ENCODE measurements at places on chromosomes 1 and 21. TPM values are rescaled to one million over a fixed set of nuclear protein-coding genes. Genes with fewer than 3 reads are reported as not detected.

The MEX3A gene
- total RNA-seq: 5.8 TPM

The TSPAN2 gene
- total RNA-seq: 8.9 TPM

The PDC gene
- not detected for total RNA-seq

The KCNQ4 gene
- total RNA-seq: 1.3 TPM

DNA sequence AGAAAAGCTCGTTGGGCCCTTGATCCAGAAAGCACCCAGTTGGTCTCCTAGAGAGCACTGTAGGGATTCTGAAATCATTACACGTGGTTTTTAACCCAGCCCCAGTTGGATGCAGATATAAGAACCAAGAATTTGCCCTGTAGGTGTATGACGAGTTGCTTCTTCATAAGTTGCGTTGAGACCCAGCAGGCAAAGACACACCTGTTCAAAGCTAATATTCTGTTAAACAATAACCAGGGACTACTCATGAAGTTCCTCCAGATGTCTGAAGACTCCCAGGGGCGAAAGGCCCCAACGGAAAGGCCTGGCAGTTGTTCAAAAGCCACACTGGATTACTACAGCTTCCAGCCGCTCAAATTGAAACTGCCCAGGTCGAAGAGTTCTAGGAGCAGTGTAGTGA is 88.6 kb upstream of the HNRNPU start:
- no peaks in the 10 kb centered on the region for H3K4me1 ChIP-seq
- DNase-seq: no peak
- H3K36me3 ChIP-seq: no peaks in the 10 kb centered on the region
- H3K4me3 ChIP-seq: no peak overlapping the region
- no peaks in the 10 kb centered on the region for H3K27me3 ChIP-seq
- no peak overlapping the region for H3K27ac ChIP-seq

DNA sequence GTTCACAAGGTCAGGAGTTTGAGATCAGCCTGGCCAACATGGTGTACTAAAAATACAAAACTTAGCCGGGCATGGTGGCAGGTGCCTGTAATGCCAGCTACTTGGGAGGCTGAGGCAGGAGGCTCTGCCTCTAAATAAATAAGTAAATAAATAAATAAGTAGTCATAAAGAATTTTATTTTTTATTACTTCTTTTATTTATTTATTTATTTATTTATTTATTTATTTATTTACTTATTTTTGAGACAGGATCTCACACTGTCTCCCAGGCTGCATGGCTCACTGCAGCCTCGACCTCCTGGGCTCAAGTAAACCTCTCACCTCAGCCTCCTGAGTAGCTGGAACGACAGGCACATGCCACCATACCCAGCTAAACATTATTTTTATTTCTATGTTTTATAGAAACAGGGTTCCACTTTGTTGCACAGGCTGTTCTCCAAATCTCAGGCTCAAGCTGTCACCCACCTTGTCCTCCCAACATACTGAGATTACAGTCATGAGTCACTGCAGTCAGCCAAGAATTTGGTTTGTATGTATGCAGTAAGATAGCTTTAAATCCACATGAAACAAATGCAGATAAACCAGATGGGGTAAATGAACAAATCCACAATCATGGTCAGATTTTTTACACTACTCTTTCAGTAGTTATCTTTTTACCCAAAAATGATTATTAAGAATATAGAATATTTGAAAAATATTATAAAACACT is 523.3 kb upstream of the RGS18 start:
- no peak overlapping the region for H3K4me3 ChIP-seq
- no peaks in the 10 kb centered on the region for H3K27me3 ChIP-seq
- no peak overlapping the region for H3K27ac ChIP-seq
- H3K36me3 ChIP-seq: no peaks in the 10 kb centered on the region
- no peaks in the 10 kb centered on the region for H3K4me1 ChIP-seq

GRCh38 chr1:68081775-68082283 is 31.4 kb upstream of the DIRAS3 start:
- no peaks in the 10 kb centered on the region for H3K4me1 ChIP-seq
- no peaks in the 10 kb centered on the region for H3K36me3 ChIP-seq
- no peak overlapping the region for H3K4me3 ChIP-seq

GRCh38 chr21:38796424-38796823 is 9.3 kb upstream of the ETS2 start:
- H3K27me3 ChIP-seq: no peaks in the 10 kb centered on the region
- DNase-seq: no peak
- no peaks in the 10 kb centered on the region for H3K4me1 ChIP-seq
- no peaks in the 10 kb centered on the region for H3K36me3 ChIP-seq
- no peak overlapping the region for H3K4me3 ChIP-seq

DNA sequence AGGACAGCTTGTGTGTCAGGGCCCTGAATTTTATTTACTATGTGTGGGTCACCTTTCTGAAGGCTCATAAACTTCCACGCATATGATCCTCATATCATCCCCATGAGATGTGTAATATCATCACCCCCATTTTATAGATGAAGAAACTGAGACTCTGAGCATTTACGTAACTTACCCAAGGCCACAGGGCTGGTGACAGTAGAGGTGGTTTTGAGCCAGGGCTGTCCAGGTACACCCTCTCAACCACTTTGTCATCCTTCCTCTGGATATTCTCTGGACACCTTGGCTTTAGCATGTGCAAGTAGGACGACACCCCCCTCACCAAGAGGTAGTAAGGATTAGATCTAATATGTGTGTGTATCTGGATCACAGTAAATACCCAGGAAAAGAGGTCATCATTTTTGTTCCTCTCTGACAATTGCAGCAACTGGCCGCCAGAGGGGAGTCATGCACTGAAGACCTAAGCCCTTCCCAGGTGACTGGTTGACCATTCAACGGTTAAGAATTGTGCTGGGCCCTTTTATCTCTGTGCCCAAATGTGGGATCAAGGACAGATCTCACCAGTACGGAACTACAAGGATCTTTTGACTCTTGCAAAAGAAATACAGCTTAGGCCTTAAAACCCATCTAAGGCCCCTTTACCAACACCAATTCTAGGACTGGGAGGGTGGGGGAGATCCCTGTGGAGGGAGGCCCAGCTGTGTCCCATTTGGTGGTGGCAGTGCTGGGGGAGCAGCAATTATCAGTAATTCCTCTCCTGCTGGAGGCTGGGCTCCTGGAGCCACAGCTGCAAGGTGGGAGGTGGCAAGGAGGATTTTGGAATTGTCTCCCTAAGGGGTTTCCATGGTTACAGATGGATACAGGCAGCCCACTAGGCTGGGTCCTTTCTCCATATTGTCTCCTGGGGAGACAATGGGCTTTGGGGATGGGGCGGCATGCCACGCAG is 13.7 kb upstream of the E2F2 start:
- H3K27ac ChIP-seq: no peak overlapping the region
- H3K27me3 ChIP-seq: no peaks in the 10 kb centered on the region
- peaks cover 18% of the 10 kb centered on the region for H3K4me1 ChIP-seq
- no peak for DNase-seq
- H3K36me3 ChIP-seq: no peaks in the 10 kb centered on the region
- no peak overlapping the region for H3K4me3 ChIP-seq

GRCh38 chr21:33801424-33802405 is 113.9 kb downstream of the ATP5PO start:
- no peaks in the 10 kb centered on the region for H3K27me3 ChIP-seq
- H3K4me3 ChIP-seq: no peak overlapping the region
- H3K36me3 ChIP-seq: peaks cover 10% of the 10 kb centered on the region

DNA sequence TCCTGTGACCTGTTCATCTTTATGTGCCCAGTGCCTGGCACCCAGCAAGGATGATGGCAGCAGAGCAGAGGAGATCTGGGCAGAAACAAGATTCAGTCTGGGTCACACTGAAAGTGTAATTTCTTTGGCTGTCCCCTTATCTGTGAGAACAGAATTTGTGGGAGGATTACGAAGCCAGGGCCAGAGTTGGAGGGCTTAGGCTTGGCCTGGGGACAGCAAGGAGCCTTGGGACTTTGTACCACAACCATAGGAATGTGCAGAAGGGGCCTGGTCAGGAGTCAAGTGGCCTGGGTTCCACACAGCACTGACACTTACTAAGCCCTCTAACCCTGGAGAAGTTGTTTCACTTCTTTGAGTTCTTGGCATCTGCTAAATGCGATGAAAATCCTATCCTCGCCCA is 12.8 kb downstream of the PMVK start:
- H3K4me1 ChIP-seq: no peaks in the 10 kb centered on the region
- no peaks in the 10 kb centered on the region for H3K27me3 ChIP-seq
- H3K36me3 ChIP-seq: peaks cover 44% of the 10 kb centered on the region
- no peak overlapping the region for H3K27ac ChIP-seq
- no peak overlapping the region for H3K4me3 ChIP-seq

DNA sequence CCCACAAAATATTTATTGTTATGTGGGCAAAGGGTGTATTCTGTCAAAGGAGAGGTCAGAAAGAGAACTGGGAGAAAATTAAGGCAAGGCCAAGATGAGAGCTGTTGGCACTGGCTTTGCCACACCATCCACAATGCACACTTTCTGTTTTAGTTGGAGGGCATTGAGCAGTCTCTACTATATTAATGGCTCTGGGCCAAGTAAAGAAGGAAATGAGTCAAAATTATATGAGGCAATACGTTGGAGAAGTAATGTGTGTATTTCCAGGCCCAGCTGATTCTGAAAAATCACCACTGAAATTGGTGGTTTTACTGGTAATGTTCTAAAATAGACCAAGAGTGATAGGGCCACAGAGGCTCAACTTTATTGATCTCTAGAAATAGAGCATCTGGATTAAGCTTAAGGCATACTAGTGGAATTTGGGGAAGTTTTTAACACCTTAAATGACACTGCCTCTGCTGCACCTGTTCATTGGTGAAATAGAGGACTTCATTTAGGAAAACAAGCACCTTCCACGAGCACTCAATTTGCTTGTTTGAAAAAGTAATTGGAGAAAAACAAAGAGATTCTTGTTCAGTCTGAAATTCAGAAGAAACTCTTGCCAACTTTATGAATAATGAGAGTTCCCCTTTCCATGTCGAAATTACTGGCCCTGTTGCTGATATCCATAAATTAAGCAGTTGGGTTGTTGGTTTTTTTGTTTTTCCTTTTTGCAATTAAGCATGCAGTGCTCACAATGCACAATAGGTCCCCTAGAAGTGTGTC is 424.9 kb downstream of the ADGRL2 start:
- no peaks in the 10 kb centered on the region for H3K27me3 ChIP-seq
- DNase-seq: no peak
- H3K27ac ChIP-seq: no peak overlapping the region

Measured in spinal cord (tissue), 10 donors.